ENCODE measurements at places on chromosomes 7 and 10.

GRCh38 chr7:70040970-70041766 is 442.9 kb downstream of the AUTS2 start:
- DNase-seq: no peak

DNA sequence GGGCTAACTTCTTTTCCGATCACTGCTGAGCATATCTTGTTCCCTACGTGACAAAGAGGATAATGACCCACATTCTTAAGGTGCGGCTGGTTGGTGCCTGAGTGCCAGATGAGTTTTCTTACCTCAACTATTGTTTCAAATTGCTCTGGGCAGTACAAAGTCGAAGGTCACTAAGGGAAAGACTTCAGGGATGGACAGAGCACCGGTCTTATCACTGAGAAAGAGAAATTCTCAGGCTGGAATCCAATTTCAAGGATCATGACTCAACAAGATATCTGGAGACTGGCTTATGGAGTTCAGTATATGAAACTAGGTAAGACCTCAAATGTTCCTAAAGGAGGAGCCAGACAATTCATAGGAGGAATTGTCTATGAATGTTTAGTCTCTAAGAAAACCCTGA is 780.3 kb downstream of the SUGCT start:
- no peak for DNase-seq

GRCh38 chr10:48496831-48497779 is 107.8 kb downstream of the ARHGAP22 start:
- no peak for DNase-seq

GRCh38 chr7:19333706-19334105 is 188.5 kb upstream of the FERD3L start:
- no peak for DNase-seq
